ENCODE measurements at places on chromosomes 2 and 18. TPM values are rescaled to one million over a fixed set of nuclear protein-coding genes. Genes with fewer than 3 reads are reported as not detected.

DNA sequence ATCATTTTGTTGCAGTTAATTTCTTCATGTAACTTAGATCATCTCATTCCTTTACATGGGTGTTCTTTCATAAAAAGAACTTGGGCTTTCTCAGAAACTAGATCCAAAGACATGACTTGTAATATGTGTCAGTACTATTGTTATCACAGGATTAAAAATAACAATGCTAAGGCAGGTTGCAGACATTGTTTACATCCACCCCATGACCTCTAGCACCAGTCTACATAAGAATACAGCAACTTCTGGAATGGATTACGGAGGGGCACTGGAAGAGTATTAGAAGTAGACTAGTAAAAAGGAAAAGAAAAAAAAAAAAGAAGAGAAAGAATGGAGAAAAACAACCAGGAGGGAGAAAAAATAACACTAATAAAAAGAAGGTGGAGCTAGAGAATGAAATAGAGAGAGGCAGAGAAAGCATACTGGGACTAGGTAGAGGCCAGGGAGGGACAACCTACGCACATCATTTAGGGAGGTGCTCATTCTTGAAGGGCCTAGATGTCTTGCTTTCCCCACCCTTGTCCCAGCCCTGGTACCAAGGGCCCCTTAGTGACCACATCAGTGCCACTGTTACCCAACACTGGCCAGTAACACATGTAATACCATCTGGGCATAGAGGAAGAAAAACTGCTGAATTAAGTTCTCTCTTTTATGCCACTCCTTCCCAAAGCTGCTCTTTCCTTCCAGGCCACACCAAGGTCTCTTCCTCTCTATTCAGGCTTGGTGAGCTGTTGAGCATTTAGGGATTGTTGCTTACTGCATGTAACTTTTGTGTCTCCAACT is 70.6 kb upstream of the KLF7 start:
- no peak overlapping the region for H3K4me3 ChIP-seq
- no peak overlapping the region for H3K27ac ChIP-seq
- no peaks in the 10 kb centered on the region for H3K36me3 ChIP-seq
- DNase-seq = no peak
- H3K27me3 ChIP-seq = no peaks in the 10 kb centered on the region

GRCh38 chr2:148048475-148049221 is 27.8 kb downstream of the MBD5 start:
- peak; percentile 18 for DNase-seq
- no peaks in the 10 kb centered on the region for H3K27me3 ChIP-seq
- no peak overlapping the region for H3K27ac ChIP-seq

GRCh38 chr2:115572746-115573145 is 1130.3 kb downstream of the DPP10 start:
- no peak overlapping the region for H3K27ac ChIP-seq
- no peak overlapping the region for H3K4me3 ChIP-seq
- H3K27me3 ChIP-seq = no peaks in the 10 kb centered on the region
- DNase-seq = no peak
- H3K4me1 ChIP-seq = no peaks in the 10 kb centered on the region

DNA sequence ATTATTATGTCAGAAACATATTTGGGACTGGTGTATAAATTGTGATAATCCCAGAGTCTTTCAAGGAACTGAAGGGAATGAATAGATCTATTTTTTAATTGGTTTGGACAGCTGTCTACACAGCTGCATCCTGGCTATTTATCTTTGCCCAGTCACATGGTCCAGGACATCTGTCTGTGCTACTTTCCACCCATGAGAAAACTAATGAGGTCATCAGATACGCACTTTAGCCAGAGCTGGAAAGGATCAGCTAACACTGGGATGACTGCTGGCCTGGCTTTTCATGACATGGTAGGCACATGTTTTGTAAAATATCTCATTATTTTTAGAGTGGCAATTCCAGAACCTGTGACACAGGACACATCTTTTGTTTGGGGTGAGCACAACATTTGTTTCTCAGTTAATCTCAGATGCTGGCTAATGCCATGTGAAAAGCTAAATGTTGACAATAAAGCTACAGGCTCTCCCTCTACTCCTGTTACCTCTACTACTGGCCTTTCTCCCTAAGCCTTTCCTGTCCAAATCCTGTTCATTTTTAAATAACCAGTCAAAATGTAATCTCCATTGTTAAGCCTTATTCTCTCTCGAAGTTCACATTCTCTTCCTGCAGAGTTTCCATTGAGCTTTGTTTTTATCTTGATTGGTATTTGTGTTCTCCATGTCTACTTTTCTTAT is 500.7 kb downstream of the RIT2 start:
- no peak overlapping the region for H3K4me3 ChIP-seq
- DNase-seq = no peak
- H3K27me3 ChIP-seq = no peaks in the 10 kb centered on the region
- H3K36me3 ChIP-seq = no peaks in the 10 kb centered on the region
- H3K4me1 ChIP-seq = no peaks in the 10 kb centered on the region
- H3K27ac ChIP-seq = no peak overlapping the region

Gene SERPINB5
- total RNA-seq = not detected
